NCI-H1105 (cell line): ENCODE measurements at places on chromosomes 7 and 10.
A peak's percentile ranks its signal among the peaks of the same experiment; 100 is the strongest.

GRCh38 chr10:123535386-123535785 lies 130.8 kb upstream of the GPR26 start:
- no peak for DNase-seq

DNA sequence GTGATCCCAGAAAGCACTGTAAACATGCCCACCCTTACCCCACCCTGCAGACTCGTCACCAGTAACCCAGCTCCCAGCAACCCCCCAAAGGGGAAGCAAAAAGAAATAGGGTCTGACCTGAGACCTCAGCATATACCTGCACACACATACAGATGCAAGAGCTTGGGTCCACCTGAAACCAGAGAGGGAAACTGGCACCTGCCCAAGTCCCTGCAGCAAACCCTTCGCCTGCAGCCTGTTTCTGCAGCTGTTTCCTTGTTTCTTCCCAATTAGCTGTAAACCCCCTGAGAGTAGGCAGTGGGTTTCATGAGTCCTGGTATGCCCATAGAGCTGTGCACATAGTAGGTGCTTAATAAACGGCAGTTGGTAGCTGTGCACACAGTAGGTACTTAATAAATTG lies 140.5 kb downstream of the FGFR2 start:
- DNase-seq: no peak

- no peak for DNase-seq
Observed at GRCh38 chr7:153829525-153829924, 222.7 kb upstream of the DPP6 start.

- DNase-seq: no peak
Observed at GRCh38 chr10:111856631-111857030, 326.9 kb downstream of the GPAM start.

DNA sequence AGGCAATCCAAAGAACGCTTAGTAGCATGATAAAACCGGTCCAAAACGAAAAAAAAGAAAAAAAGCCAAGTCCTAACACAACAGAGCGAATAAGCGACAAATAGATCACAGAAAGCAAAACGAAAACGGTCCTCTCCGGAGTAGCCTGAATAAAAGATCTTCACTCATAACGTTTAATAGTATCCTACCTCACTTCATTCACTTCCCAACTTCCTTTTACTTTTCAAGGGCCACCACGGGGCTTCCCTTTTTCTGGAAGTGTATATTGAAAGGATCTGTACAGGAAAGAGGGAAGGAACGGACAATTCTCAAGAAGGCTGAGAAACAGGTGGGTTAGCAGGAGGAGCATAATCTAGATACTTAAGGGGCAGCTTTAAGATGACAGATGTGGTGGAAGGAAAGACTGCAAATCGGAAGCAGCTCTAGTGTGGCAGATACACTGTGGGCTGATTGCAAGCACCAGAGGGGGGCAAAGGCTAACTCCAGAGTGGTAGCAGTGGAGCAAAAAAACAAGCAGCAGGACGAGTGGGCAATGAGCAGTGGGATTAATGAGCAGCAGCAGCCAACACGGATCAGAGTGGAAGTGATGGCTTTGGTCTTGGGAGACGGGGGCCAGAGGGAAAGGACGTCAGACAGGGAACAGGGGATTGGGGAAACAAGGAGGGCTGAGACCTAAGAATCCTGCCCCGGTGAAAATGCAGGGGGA lies 866 bp downstream of the CNOT4 start:
- no peak for DNase-seq

GRCh38 chr7:28703037-28703765 lies 254.9 kb downstream of the TRIL start:
- DNase-seq: no peak

- peak; percentile 38 for DNase-seq
Observed at GRCh38 chr10:112314822-112315474, 31.7 kb downstream of the TECTB start.

GRCh38 chr7:100963386-100963785 lies 6.0 kb upstream of the MUC12 start:
- no peak for DNase-seq

- DNase-seq: no peak
Observed at GRCh38 chr10:87546210-87546609, 41.5 kb downstream of the MINPP1 start.

- DNase-seq: no peak
Observed at GRCh38 chr7:106606120-106606519, 54.8 kb downstream of the CCDC71L start.

DNA sequence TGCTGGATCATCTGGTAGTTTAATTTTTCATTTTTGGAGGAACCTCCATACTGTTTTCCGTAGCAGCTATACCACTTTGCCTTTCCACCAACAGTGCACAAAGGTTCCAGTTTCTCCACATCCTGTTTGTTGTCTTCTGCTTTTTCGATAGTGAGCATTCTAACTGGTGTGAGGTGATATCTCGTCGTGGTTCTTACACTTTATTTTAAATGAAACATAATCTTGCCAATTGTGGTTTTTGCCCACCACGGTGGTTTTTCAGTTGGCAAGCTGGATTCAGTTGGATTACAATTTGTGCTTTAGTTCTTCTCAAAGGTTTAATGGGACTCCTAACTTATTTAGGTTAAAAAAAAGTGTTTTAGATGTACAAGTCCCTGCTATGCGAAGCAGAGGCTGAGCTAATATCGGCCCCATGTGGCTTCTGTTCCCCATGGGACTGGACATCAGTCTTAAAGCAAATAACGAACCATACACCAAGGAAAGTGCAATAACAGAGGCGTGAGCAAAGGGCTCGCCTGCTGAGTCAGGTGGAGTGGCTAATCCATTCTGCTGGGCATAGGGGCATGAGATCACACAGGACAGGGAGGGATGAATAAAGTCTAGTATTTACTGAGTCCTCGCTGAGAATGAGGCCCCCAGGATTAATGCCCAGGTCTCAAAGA lies 153.6 kb downstream of the AOAH start:
- no peak for DNase-seq

GRCh38 chr10:77619964-77620703 lies 17.5 kb downstream of the KCNMA1 start:
- no peak for DNase-seq

DNA sequence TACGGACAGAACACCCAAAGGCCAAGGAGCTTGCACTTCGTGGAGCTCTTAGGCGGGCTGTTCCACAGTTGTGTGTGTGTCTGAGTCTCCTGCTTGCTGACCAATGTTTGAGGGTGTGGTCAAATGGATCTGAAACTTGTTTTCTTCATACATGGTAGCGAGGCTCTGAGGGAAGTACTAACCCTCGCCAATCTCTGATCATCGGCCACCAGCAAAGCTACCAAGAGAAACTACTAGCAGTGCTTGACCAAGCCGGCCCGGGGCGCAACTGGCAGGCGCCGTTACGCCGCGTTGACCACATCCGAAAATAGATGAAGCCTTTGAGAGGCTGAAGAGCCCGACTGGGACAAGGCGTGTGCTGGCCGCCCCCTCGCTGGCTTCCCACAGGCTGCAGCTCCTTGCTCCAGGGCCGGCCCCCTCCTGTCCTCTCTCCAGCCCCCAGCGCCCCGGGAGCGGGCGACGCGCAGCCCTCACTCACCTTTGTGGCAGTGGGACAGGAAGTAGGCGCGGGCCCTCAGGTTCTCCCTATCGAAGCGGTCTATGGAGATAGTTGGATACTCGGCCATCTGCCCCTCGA lies 384 bp downstream of the DCLRE1C start:
- DNase-seq: no peak

- DNase-seq: no peak
Observed at GRCh38 chr7:92835261-92835850, 1.0 kb downstream of the CDK6 start.

- no peak for DNase-seq
Observed at GRCh38 chr10:124498056-124498455, 36.4 kb downstream of the LHPP start.

- DNase-seq: no peak
Observed at GRCh38 chr10:101997803-101998202, 58.2 kb downstream of the ARMH3 start.

DNA sequence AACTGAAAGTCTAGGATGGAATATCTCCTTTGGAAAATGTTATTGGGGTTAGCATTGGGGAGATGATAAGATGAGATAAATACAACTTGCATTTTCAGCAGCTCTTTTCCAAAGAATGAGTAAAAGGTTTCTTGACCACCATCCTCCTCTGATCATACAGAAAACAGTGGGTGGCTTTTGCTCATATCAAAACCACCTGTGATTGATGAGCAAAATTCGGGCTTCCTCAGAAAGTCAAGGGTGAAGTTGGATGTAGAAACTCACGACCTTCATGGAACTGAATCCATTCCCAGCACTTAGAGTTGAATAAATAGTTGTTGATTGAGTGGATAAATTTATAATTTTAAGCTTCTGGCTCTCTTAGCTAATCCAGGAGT lies 158.4 kb downstream of the DNAJB6 start:
- no peak for DNase-seq

- no peak for DNase-seq
Observed at GRCh38 chr7:19026888-19027287, 90.5 kb downstream of the TWIST1 start.

- DNase-seq: no peak
Observed at GRCh38 chr10:48390933-48391845, 84.7 kb downstream of the MAPK8 start.

DNA sequence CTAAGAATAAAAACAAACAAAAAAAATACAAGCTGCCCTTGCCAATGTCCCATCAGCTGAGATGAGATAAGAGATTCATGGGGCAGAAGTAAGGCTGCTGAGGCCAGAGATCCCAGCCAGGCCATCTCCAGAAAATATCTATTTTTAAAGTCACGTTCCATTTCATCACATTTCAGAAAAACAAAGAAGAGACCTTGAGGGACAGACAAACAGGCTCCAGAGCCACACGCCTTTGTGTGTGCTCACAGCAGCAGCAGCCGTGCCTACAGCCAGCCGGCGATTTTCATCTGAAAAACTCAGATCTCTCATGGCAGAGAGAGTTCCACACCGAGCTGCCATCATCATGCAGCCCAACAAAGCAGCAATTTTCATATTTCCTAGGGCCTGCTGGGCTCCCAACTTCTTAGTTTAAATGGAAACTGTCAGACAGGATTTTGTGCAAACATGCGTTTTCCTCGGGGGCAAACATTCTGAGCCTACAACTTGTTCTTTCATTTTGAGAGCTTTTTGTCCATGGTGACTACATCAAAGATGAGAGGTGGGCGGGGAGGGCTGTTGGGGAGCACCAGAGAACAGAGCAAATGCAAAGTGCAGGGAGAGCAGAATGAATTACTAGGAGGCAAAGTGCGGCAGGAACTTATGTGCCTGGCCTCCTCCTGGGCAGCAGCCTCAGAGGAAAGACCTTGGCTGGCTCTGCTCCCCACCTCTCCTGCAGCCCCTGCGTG lies 38.8 kb downstream of the DLG5 start:
- no peak for DNase-seq
